ENCODE measurements at places on chromosomes 5 and 9.

DNA sequence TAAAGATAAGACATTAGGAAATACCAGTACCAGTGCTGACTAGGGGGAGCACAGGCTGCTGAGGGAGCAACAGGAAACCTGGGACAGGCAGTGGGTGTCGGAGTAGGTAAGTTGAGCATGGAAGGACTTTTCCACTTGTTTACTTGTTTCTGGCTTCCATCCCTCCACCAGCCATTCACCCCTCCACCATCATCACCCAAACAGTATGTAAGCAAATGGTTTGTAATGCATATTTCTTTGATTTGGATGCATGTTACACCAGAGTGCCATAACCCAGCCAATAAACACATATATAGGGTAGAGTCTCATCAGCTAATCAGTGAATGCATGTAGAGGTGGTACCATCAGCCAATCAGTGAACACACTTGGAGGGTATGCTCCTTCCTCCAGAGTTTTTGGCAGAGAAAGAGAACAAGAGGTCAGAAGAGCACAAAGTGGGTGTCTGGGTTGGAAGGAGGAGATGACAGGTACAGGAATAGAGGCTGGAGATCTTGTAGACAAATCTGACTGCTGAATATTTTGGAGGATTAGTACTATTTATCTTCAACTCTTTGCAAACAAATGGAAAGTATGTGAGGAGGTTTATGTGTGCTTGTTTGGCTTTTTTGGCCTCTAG is 37.7 kb upstream of the PDE8B start:
- DNase-seq = no peak

DNA sequence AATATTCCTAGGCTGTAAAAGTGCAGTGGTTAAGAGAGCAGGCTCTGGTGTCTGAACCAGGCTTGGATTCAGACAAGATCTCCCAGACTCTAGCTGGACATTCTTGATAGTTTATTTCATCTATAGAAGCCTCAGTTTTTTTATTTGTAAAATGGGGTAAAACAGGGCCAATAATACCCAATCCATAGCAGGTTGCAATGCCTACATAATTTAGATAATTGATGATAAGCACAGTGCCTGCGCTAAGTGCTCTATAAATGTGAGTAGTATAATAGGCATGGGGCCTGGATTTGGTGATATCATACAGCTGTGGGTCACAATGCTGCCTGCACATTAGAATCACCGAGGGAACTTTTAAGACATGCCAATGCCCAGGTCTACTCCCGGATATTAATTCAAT is 603.5 kb downstream of the ISL1 start:
- DNase-seq = no peak

DNA sequence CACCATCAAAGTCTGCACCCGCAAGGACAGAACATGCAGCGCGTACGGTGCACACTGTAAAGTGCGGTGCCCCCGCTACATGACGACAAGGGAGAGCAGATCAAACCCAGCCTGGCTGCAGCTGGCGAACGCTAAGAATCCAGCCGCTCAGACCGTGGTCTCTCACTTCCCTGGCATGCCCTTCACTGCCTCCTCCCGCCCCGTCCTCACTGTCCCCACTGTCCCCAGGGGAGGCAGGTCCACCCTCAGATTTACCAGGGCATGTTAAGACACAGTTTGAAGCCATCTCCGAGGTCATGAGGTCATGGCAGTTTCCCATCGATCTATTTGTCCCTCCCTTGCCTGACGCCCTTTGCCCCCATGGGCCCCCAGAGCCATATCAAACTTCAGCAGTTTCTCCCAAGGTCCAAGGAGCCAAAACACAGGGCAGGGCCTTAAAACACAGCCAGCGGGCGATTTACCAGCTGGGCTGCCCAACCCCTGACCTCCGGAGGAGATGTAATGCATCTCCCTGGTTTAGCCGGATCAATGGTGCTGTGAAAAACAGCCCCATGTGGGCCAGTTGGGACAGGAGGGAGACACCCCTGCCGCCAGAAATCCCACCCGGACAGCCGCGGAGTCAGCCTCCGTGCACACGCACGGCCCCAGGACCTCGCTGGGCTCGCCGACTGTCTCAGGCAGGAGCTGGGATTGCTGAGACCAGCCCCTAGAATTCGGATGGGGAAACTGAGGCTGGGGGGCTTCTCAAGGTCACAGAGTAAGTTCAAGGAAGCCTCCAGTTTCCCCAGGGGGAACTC is 52.3 kb upstream of the FUBP3 start:
- no peak for DNase-seq

GRCh38 chr5:143244000-143244736 is 159.3 kb downstream of the NR3C1 start:
- DNase-seq = no peak

DNA sequence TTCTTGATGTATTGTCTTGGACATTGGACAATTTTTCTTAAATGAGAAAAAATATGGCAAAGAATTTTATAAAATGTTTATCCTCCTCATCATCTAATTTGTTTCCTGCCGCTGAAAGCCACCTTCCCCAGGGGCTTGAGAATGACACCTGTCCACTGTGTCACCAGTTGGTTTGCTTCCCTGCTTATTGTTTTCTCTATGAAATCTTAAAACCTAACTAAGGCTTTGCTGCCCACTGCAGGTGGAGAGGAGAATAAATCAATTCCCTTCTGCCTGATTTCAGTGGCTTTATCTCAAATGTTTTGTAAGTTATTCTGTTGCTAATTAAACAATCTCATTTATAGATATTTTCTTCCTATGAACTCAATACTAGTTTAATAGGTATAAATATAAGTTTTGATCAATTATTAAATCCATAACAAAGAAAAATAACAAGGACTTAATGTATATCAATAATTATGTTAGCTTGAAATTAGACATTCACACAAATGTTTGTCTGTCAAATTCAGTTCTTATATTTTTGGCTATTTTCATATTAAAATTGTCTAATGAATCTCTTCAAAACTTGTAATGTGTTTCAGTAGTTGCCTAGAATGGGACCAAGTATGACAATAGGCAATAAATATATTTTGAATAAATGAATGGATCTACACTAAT is 822.5 kb downstream of the PTPRD start:
- no peak for DNase-seq

DNA sequence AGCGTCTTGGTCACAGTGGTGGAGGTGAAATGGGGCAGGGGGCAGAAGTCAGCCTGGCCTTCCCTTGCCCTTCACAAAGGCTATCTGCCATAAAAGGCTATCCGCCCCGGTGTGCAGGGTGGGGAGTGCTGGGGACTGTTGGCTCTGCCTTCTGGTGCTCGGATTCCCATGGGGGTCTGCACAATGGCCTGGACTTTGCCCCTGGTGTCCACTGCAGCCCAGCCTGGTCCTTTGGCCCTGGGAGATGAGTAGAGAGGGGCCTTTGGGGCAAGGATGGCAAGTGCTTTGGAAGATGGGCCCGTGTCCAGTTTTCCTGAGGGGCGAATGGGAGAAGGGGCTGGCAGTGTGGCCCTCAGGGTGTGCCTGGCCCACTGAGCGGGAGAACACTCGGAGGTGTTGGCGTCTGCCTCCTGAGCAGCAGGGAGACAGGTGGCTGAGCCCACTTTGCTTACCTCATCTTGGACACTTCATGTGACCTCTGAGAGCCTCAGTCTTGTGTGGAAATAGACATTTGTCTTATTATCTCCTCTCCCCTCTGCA is 69.9 kb downstream of the HSPA4 start:
- no peak for DNase-seq

GRCh38 chr5:127416906-127417305 is 100.5 kb upstream of the PRRC1 start:
- no peak for DNase-seq

DNA sequence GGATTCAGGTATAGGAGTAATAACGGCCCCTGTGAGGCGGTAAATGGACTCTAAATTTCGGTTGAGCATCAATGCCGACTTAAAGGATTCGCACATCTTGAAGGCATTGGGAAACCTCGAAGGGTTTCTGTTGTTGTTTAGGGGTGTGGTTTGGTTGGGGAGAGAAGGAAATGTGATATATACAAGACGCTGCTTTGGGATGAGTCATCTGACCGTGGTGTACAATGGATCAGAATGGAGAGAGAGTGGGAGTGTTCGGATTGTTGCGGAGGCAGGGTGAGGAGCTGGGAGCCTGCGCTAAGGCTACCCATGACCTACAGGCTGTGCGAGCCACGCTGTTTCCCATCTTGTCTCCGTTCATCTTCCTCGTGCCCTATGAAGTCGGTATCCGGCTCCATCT is 60.4 kb upstream of the ERCC6L2 start:
- no peak for DNase-seq

DNA sequence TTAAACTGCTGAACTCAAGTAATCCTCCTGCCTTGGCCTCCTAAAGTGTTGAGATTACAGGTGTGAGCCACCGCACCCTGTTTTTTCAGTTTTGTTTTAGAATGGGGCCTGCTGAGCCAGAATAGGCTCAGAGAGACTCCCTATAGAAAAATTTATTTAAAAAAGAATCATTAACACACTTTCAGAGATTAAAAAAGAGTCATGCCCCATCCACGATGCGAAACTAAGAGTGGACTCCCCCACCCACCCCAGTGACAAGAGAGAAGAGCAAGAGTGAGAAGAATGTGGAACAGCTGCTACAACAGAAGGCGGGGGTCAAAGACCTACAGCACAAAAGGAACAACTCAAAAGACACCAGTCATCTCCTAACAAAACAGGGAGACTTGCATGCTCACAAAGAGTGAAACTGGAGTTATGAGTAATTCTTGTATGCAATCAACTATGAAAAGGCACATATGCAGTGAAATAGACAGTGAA is 47.2 kb downstream of the GLDC start:
- no peak for DNase-seq

GRCh38 chr9:89021154-89021803 is 30.0 kb downstream of the S1PR3 start:
- no peak for DNase-seq

DNA sequence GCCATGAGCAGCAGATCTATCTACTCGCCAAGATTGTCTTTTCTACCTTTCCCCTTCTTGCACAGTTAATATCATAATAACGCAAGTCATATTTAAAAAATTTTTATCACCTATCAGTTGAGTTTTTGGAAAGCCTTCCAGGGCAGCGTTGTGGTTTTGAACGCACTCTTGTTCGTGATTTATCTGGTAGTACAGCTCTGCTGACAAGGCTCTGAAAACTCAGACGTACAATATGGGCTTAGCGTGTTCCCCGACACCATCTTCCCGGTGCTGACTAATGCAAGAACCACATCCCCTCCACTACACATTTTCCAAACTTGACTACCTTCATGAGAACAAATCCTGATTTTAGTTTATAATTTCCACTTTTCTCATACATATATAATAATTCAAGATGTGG is 1.6 kb upstream of the NFIL3 start:
- DNase-seq = no peak

DNA sequence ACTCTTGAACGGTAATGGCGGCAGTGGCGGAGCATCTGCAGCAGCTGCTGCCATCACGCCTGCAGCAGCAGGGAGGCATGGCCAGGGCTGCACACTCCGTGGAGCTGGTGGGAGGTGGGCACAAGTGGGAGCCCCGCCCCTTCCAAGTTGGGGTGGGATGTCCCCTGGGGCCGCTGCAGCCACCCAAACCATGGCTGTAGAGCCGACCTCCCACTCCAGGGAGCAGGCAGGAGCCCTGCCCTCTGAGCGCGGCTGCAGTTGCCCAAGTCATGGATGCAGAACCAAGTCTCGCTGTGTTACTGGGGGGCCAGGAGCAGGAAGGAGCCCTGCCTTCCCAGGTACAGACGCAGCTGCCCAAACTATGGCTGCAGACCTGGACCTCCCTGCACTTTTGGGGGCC is 215.3 kb upstream of the VLDLR start:
- no peak for DNase-seq

DNA sequence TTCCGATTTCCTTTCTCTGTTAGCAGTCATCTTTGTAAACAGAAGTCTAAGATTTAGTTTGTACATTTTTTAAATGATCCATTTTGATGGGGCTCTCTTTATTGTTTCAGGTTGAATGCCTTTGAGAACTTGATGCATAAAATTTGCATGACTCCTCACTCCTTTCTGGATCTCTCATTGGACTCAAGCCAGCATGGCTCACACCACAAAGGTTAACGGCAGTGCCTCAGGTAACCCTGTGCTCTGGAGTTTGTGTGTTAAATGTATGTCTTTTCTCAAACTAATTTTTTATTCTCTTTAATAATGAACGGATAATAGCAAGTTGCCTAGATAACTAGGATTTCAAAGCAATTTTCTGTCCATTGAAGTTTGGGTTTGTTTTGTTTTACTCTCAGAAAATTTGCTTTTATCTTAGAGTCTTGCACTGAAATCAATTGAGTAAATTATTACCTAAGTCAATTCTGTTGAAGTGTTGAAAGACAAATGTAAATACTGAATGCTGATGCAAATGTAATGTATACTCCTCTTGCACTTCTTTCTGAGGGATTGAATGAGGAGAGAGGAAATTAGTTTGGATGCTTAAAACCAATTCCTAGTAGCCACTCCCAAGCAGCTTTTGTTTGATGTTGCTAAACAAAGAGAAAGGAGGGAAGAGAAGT is 164.6 kb upstream of the DMRT1 start:
- DNase-seq = no peak

- no peak for DNase-seq
Observed at GRCh38 chr5:18977880-18978279, 1010.1 kb downstream of the CDH18 start.

- DNase-seq = no peak
Observed at GRCh38 chr5:76310208-76310607, 92.9 kb upstream of the IQGAP2 start.

DNA sequence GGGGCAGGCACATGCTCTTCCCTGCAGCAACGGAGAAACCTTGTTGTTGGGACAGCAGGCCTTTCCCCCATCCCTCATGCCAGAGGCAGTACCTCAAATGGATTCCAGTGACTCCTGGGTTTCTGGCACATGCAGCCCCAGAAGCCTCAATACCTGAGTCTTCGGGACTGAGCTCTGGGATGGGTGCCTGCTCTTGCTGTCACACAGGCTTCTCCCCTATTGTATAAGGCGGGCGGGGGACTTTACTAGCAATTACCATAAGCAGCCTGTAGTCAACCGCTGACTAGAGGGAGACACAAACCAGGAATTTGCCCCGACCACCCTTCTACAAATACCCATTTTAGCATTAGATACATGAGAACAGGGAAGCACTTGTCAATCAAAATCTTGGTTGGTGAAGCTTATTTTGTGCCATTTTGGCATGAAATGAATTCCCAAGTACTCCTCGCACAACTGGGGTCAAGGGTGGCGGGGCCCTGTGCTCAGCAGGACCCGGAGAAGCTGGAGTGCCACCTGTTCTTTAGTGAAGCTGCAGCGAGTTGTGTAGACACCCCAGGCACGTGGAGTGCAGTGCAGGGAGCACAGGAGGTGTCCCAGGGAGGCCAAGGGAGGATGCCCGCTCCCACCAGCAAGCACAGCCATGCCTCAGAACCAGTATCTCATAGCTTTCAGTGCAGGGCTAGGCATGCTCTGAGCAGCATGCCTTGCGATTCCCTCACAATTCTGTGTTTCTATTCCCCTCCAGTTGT is 21.2 kb downstream of the S1PR3 start:
- DNase-seq = no peak

Data from stimulated activated CD8-positive, alpha-beta memory T cell treated with anti-CD3 and anti-CD28 coated beads, Interleukin-4, amount 100 ng/mL, for 1 hour (primary cell).